ENCODE measurements at places on chromosomes 2 and 18.

GRCh38 chr2:138432971-138433370 lies 68.6 kb upstream of the SPOPL start:
- no peak for DNase-seq

DNA sequence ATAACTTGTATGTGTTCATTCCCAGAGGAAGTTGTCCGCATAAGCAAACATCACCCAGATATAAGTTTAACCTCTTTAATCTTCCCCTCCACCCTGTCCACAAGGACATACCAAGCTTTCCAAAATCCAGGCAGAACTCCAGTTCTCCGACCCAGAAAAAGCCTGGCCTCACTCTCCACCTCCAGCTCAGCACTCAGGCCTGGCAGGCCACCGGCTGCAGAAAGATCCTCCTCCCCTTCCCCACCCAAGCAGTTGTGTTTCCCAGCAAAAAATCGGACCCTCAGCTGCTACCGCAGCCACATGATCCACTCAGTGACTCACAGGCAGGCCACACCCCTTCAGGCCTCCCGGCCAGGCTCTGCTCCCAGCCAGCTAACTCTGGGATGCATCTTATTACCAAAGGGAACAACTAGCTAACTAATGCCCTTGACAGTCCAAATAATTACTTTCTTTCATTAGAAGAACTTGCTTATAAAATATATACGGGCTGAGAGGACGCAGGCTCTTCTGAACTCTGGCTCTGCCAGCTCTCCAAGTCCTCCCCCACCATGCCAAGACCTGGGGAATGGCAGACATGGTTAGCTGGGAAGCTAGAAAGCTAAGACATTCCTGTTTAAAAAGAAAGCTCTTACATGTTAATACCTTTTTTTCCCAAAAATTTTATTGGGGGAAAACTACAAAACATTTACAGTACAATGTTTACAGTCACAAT lies 4.5 kb downstream of the ZFP36L2 start:
- peak; percentile 63 for DNase-seq

DNA sequence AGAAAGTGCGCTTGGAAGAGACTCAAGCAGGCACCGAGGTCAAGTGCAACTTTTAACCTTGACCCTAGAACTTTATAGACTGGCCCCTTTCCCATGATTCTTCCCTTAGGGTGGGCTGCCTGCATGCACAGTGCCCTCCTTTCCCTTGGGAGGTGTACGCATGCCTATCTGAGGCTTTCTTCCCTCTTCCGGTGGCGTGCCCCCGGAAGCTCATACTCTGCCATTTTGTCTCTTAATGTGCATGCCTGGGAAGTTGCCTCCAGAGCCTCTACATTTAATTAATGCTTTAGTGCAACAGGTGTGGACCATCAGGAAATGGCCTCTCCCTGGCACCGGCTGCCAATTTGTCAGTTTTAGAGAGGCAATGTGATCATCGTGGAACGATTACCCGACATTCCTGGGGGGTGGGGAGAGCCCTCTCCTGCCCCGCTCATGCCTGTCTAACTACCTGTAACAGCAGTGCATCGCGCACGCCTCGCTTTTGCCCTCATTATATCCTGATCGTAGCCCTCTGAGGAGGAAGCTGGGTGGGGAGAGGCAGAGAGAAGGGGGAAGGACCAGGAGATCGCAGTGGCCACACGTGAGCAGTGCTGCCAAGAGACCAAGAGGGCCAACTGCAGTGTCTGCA lies 194.8 kb downstream of the TFCP2L1 start:
- DNase-seq: no peak

DNA sequence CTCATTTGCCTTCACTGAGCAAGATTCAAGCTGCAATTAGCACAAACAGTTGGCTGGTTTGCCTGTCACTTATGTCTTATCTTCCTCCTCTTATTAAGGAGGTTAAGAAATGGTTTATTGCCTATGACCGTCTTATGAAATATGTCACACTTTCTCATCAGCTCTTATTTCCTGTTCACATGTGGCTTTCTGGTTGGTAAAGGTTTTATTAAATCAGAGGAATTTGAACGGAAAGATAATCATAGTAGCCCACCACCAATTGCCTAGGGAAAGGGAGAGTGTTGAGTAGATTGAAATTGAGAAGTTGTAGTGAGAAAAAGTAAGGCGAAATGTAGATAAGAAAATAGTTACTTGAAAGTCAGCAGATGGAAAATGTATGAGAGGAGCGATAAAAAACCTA lies 4.2 kb upstream of the IL1R1 start:
- DNase-seq: no peak

GRCh38 chr2:149768320-149768799 lies 180.8 kb upstream of the MMADHC start:
- no peak for DNase-seq

GRCh38 chr2:125330133-125330532 lies 1305.0 kb downstream of the CNTNAP5 start:
- no peak for DNase-seq

DNA sequence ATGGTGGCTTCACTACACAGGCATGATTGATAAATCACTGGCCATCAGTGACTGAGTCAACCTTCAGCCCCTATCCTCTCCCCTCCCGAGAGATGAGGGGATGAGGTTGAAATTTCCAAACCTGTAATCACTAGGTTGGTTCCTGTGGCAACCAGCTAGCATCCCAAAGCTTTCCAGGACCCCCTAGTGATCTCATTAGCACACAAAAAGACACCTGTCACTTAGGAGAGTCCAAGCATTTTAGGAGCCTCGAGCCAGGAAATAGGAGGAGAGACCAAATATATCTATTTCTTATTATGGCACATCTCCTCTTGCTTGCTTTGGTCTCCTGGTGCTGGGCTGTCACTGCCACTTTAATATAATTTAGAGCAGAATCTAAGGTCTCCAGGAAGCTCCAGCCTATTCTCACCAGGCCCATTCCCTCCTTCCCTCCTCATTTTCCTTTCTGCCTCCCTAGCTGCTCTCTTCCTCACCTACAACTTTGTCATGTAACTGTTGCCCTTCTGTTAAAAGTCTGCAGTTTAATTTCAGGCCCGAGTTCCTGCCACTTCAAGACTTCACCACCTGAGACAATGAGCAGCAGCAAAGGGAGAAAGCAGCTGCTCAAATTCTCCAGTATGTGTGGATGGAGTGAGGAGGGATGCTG lies 33.2 kb upstream of the NAB1 start:
- no peak for DNase-seq

DNA sequence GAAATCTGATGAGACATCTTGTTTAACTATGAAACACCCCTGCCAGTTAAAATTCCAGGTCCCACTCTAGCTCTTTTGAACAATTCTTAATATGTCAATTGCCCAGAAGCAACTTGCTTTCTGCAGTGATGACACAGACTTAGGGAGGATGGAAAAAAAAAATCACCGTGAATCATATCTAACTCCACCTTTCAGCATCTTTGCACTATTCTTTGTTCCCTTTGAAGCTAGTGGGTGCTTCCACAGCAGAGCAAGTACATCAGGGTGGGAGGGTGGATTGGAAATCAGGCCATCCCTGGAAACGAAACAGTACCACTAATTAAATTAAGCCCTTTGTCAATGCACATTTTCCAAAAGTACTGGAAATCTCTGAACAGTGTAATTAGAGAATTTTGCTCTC lies 324.3 kb upstream of the MEIS1 start:
- DNase-seq: no peak

DNA sequence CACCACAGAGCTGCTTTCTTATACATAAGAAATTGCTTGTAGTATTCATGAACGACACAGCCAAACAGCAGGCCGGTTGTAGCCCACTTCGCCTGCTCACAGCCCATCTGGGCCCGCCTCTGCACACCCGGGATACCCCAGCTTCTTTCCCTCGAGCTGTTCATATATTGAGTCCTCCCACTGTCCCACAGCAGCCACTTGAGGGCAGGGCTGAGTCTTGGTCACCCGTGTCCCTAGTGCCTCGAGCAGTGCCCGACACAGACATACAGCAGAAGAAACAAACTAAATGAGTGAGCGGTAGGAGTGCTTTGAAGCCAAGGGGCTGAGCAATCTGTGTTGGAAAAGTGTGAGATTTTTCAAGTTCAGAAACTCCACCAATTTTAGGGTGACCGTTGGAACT lies 251.4 kb downstream of the KLHL29 start:
- no peak for DNase-seq

GRCh38 chr2:126882181-126882580 lies 16.5 kb upstream of the TEX51 start:
- no peak for DNase-seq

- DNase-seq: no peak
Measured at GRCh38 chr2:144683966-144684365, 164.0 kb upstream of the ZEB2 start.

DNA sequence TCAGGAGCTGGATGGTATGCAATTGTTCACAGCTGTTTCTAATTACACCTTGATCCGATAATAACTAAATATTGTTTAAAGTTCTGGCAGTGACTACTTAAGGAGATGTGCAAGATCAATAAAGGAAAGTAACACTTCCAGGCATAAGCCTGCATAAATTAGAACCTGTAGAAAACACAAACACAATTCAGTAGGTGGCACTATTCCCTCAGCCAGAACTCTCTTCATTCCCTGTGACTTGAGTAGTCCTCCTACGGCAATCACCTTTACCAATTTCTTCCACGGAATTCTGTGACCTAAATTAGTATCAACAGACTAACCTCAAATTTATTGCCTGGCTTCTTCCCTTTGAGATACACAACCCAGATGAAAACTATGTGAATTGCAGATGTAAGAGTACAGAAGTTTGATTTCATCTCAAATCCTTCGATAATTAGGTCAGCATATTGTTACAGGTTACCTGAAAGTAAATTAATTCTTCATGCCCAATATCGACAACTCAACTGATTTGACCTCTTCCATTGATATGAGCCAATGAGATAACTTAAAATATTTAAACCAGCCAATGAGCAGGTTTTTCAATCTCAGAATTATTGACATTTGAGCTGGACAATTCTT lies 137.8 kb downstream of the PID1 start:
- DNase-seq: no peak

- DNase-seq: no peak
Measured at GRCh38 chr18:37124516-37124915, 295.6 kb downstream of the KIAA1328 start.

DNA sequence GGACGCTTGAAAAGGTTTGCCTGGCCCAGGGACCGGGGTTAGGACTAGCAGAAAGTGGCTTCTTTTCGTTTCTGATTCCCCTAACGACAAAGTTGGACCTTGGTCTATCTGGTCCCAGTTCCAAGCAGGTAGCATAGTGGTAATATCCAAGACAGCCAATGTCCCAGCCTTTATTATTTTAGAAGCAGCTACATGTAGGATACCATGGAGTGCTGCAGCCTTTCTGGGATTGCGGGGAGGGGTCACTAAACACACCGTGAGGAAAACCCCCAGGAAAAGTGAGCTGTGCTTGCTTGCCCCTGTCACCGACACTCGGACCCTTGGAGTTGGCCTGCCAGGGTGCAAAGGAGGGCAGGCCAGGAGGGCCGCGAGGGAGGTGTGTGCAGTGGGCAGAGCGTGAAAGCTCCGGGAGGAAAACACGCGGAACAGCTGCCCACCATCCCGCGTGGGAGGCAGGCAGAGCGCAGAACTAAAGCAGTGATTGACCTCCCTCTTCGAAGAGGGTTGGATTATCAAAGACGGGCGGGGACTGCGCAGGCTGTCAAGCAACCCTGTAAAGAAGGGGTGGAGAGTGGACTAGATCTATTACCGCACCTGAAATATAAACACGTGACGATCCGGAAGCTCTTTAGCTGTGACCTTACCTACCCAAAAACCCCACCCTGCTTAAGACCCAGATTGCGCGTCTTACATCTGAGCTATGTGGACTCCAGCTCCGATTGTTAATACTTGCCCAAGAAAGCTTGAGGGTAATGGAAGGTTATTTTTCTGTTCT lies 624 bp upstream of the MAP4K3 start:
- peak; percentile 62 for DNase-seq

DNA sequence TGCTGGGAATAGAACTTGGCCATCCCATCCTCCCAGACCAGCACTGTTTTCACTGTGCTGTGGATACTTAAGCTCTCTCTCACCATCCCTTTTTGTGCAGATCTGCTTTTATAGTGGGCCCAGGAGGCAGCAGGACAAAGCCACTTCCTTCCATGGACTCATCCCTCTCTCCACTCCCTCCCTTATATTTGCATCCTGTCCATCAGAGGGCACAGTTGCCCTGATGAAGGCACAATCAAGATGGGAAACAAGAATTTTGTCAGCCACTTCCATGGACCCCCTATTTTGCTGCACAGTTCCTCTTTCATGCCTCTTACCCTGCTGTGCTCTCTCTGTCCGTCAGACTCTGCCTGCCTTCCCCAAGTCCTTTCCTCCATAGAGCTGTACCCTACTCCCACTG lies 338.7 kb downstream of the HRH4 start:
- no peak for DNase-seq

DNA sequence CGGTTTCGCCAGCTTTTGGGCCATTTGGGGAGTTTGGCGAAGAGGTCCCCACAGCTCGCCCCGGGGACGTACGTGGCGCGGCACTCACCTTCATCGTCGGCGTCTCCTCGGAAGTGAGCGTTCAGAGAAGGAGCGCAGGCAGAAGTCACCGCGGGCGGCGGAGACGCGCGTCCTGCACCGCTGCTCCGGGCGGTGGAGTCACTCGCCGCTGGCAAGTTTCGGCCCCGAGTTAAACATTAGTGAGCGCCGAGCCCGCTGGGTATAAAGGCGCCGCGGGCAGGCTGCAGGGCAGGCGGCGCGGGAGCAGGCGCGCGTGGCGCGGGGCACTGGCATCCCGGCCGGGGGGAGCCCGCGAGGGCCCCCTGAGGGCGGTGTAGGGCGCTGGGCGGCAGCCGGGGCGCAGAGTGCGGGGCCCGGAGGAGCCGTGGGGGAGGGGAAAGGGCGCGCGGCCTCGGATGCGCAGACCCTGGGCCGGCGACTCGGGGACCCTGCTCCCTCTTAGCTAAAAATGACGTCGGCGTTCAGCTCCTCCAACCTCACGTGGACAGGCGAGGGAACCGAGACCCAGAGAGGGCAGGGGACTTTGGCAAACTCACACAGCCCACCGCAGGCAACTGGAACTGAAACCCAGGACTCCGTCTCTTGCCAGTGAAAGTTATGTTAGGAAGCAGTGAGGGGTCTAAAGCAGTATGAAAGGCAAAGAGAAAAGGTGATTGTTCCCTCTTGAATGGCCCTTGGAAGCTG lies at the start of gene DPP4:
DPP4 (minus strand) TSS at position 328 of the 744 bp plus-strand sequence; CDS start at position 94, 234 bp downstream.
- peak; percentile 18 for DNase-seq

GRCh38 chr2:220445429-220446105 lies 818.1 kb downstream of the SLC4A3 start:
- DNase-seq: no peak

DNA sequence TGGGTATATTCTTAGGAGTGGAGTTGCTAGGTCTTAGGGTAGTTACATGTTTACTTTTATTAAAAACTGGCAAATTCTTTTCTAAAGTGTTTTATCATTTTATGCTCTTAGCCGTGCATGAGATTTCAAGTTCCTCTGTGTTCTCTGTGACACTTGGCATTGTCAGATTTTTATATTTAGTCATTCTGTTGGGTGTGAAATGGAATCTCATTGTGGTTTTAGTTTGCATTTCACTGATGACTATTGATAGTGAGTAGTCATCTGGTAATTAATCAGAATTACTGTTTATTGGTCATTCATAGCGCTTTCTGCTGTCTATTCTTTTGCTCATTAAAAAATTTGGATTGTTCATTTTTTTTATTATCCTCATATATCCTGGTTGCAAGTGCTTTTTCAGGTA lies 34.1 kb downstream of the RAB3GAP1 start:
- no peak for DNase-seq

GRCh38 chr2:224242561-224242960 lies 159.3 kb downstream of the FAM124B start:
- no peak for DNase-seq

Measured in T-cell (primary cell).